ENCODE measurements at places on chromosomes 13 and 19.

DNA sequence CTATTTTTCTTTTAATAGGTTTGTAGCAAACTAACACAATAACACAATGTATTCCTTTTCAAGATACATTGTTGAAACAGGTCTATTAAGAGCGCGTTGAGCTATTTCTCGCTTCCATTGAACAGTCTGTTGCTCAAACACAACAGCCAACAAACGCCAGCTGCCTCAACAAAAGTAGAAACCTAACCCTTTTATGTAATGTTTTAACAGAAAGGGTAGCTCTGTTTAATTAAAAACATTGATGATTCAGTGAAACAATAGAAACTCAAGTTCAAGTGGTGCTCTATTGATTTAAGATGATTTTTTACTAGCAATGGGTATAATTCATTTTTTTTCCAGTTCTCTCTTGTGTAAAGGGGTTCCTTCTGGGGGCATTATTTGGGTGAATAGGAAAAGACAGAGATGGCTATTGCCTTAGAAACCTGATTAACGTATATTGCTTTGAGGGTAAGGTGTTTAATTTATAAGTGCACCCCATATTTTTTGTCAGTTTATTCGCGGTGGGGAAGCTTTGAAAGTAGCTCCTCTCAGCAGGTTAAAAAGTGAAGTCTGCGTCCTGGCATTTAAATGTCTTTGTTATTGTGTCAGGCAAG, 14.9 kb downstream of the ZIC2 start:
- DNase-seq, result no peak

GRCh38 chr13:30618930-30619279, 1.2 kb downstream of the USPL1 start:
- DNase-seq, result no peak

GRCh38 chr19:49150106-49150943, 4.9 kb downstream of the HRC start:
- DNase-seq, result peak; percentile 70

- no peak for DNase-seq
These were observed 107.9 kb downstream of the RGCC start for GRCh38 chr13:41565216-41565615.

All from CD4-positive, alpha-beta T cell treated with Interleukin-17A for 4 hours (primary cell).